Gastroesophageal sphincter (tissue), 4 donors: ENCODE measurements at places on chromosomes 7 and 10.
A peak's percentile ranks its signal among the peaks of the same experiment; 100 is the strongest.

GRCh38 chr7:27156916-27157701 lies 634 bp upstream of the HOXA7 start:
- no peak for ATAC-seq

- ATAC-seq: no peak
Measured at GRCh38 chr7:155795951-155796350, 16.3 kb downstream of the SHH start.

- no peak for ATAC-seq
Measured at GRCh38 chr10:86628311-86628710, 26.0 kb upstream of the OPN4 start.

GRCh38 chr10:114301951-114302710 lies 63.1 kb downstream of the VWA2 start:
- no peak for ATAC-seq

- ATAC-seq: no peak
Measured at GRCh38 chr10:23481363-23481961, 42.6 kb downstream of the OTUD1 start.

DNA sequence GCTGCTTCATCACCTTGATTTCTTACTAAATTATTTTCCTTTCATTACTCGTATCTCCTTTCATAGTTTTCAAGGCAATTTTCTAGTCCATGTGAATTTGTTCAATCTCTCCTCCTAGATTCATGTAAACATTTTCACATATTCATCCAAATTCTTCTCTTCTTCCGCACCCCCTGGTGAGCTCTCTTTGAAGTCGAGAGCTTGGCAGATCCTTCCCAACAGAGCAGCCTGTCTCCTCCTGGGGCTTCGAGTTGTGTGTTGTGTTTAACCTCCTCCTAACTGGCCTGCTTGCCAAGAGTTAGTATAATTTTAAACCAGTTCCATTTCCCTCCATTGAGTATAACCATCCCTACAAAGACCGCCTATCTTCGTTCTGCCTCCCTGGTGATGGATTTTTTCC lies 272.4 kb upstream of the CELF2 start:
- ATAC-seq: no peak

DNA sequence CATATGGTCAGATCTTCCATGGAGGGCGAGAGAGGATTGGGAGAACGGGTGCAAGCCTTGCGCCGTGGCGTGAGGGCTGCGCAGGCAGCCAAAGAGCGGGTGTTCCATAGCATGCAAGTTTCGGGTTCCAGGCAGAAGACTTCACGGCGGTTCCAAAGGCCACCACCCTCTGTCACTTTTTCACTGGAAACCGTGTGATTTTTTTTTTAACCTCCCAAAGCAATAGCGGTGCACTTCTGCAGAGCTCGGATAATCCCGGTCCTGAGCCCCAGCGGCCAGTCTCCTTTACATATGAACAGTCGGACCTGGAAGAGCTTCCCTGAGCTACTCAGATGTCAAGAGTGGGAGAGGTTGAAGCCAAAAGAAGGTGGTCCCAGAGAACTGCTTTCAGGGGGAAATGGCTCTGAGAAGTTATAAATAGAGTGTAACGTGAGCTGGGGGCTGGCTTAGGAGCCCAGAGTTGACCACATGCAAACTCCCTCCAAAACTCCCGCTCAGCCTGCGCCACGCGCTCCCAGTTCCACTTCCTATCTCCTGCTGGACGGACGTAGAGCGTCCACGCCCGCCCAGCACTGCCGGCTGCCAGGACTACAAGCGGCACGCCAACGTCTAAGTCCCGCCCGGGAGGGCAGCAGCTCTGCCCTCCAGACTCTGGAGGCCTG lies at the start of gene MEOX2:
Gene MEOX2, minus strand, starts transcription at position 389 of the 662 bp plus-strand sequence. Its CDS starts 281 bp downstream, at position 108.
- peak; percentile 90 for ATAC-seq

GRCh38 chr7:98210513-98211220 lies 572 bp upstream of the BHLHA15 start:
- ATAC-seq: no peak

DNA sequence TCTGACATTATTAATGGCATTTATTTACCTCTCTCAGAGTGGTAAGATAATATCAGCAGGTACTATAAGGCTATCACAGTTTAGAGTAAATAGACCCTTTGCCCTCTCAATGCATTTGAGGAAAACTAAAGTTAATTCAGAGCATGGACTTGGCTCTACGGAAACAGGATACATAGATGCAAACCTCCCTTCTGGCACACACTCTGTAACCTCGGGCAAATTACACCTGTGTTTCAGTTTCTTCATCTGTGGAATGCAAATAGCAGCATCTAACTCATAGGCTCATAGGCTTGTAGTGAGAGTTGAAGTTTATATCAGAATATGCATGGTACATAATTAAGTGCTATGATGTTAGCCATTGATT lies 5.6 kb downstream of the RAPGEF5 start:
- ATAC-seq: no peak

GRCh38 chr7:157976406-157976805 lies 611.2 kb downstream of the PTPRN2 start:
- no peak for ATAC-seq

DNA sequence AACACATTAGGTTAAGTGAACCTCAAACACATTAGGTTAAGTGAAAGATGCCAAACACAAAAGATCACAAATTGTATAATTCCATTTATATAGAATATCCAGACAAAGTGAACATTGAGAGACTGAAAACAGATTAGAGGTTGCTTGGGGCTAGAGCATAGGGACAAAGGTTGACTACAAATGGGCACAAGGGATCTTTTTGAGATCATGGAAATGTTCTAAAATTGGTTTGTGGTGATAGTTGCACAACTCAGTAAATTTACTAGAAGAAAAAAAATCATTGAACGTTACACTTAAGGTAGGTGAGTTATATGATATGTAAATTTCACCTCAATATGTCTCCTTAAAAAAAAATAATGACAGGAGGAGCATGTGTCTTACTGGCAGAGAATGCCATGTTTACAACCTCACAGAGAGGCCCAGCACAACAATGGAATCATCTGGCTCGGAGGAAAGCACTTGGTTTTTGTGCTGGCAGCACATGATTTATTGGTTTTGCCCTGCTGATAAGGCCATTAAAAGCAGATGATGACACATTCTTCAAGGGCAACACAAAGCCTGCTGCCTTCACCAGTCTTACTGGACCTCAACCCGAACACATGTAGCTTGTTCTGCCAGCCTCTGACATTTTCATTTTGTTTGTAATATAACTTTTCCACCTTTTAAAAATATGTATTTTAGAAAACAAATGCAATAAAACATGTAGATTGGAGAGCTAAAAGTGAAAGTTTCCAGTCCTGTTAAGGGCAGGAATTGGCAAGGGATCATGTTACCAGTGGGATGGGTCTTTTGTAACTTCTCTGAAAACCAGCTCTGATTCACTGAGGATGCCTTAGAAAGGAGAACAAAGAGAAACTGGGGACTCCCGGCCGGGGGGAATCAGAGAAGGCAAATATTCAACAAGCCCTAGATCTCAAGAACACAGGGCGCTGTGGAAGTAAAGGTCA lies 11.9 kb upstream of the LMOD2 start:
- ATAC-seq: peak; percentile 66

DNA sequence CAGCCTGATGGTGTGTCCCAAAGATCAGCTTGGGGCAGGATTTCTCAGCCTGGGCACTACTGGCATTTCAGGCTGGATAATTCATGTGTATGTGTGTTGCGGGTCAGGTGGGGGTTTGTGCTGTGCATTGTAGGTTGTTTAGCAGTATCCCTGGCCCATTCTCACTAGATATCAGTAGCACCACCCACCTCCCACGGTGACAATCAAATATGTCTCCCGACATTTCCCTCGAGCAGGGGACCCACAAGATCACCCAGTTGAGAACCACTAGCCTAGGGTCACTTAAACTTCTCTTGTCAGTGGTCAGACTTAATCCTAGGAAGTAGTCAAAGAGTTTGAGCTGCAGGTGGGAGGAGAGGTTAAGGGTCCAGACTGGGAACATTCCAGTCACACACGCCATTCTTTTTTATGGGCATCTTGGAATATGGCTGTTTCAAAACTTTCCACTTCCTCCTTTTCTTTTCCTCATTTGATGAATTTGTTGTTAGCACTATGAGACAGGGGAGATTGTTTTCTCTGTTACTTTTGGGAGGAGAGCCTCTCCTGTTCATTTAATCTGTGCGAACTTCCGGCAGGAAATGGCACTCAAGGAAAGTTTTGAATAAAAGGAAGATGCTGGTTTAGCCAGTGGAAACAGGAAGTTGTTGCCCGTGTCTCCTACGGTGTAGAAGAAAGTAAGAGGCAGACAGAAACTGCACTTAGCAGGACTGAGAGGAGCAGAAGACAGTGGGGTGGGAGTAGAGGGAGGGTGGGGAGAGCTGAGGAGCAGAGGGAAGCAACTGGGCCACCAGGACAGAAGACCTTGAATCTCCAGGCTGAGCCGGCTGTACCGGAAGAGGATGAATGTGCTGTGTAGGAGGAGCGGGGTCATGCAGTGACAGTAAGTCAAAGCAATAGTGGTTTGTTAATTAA lies 17.6 kb upstream of the EXOC6 start:
- peak; percentile 19 for ATAC-seq

GRCh38 chr10:106652279-106652678 lies 512.2 kb downstream of the SORCS1 start:
- no peak for ATAC-seq

DNA sequence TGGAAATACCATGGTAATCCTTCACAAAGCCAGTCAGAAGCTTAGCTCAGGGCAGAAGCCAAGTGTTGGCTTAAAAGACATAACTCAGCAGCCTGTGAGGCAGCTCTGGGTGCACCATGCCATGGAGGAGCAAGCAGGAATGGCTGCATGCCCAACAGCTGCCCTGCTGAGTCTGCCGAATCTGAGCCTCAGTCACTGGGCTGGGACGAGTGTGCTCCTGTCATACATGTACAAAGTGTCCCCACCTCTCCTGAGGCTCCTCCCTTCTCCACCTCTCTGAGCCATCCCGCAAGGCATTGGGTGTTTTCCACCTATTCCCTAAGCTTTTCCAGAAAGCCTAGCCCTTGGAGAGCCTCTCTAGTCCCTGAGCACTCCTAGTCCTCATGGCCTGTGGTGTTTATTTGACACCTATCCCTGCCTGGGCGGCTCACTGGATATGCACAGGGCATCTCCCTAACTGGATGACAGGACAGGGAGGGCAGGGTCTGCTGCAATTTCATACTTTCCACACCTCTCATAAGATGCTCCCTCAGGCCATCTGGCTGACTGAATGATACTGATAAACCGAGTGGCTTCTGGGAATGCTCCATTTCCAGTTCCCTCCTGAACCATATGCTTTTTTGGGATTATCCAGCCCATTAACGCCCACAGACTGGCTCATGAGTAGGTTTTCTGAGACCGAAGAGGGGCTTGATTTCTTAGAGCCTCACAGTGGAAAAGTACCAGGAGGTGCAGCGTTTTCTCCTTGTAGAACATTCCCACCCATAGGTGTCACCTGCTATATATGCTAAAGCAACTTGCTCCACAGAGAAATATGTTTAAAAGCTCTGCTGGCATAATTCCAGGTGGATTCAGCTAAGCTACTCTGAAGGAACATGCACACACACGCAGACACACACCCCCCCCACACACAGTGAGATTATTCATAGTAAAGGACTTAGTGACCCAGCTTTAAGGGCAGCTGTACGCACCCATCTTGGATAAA lies 199.3 kb downstream of the SNX10 start:
- no peak for ATAC-seq

GRCh38 chr7:47188653-47189315 lies 393.1 kb downstream of the TNS3 start:
- no peak for ATAC-seq

DNA sequence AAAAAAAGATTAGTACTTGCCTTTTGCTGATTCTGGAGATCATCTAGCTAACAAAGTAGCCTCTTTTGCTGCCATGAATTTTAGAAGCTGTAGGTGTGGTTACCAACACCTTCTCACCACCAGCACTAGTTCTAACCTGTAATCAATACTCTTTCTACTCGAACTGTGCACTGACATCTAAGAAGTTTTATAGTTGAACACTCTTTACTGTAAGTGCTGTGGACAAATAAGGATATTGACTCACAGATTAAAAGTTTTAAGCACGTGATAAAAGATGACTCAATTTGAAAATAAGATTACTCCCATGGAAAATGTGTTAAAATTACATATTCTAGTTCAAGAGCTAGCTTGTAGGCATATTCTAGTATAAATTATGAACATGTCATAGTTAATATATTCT lies 89.9 kb downstream of the REEP3 start:
- no peak for ATAC-seq

DNA sequence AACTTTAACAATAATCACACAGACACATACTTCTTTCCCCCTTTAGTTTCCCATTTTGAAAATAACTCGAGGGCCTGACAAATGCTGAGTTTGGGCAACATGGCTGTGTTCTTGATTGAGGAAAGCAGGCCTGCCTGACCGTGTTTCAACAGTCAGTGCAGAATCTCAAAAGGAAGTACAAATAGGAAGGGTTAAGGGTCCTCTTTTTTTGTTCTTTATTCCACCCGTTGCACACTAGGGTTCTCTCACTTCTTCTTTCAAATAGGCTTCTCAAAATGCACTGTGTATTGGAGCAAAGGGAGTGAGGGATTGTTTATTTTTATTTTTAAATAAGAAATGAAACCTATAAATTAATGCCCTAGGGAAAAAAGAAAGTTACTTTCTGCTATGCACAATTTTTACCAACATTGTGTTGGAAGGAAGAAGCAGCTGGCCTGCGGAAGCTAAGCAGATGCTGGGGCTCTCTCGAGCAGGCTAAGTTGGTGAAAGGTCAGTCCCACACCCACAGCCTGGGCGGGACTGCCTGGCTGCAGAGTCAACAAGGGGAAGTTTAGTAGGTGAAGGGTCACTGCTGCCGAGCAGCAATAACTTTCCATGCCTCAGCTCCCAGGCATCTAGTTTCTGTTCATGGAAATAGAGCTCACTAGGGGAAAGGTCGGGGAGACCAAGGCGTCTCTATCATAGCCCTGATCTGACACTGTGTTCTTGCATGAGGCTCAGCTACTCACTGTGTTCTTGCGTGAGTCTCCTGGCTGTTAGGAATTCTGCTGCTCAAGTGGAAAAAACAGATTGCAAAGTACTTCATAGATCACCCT lies 12.2 kb upstream of the PDK4 start:
- peak; percentile 97 for ATAC-seq

- ATAC-seq: no peak
Measured at GRCh38 chr10:118045158-118045836, 1.4 kb downstream of the RAB11FIP2 start.

DNA sequence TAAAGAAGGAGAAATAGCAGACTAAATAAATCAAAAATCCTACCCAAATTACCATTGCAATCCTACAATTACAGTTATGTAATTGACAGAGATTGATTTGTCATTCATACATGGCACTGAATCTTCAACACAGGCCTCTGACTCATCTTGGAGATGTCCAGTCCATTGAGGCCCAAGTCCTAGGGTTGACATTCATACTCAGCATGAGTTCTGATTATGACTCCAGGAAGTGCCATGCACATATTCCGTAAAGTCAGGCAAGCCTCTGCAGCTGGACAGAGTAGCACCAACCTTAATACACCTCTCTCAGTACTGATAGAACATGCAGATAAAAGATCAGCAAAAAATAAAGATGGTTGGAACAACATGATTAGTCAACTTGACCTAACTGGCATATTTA lies 353.7 kb upstream of the NFE2L3 start:
- no peak for ATAC-seq

- no peak for ATAC-seq
Measured at GRCh38 chr10:115129752-115130151, 36.6 kb downstream of the ATRNL1 start.

GRCh38 chr7:124387056-124387455 lies 354.2 kb upstream of the TMEM229A start:
- ATAC-seq: no peak

GRCh38 chr7:129774871-129775694 lies 163.6 kb downstream of the NRF1 start:
- no peak for ATAC-seq

GRCh38 chr7:154676422-154677073 lies 326.4 kb downstream of the PAXIP1 start:
- ATAC-seq: no peak
